Stimulated activated CD4-positive, alpha-beta T cell treated with anti-CD3 and anti-CD28 coated beads, Interleukin-1b, Interleukin-23, amount 100 ng/mL, for 1 hour (primary cell): ENCODE measurements at places on chromosomes 4 and X.

- no peak for DNase-seq
Measured at GRCh38 chr4:124199755-124200154, 512.8 kb downstream of the ANKRD50 start.

DNA sequence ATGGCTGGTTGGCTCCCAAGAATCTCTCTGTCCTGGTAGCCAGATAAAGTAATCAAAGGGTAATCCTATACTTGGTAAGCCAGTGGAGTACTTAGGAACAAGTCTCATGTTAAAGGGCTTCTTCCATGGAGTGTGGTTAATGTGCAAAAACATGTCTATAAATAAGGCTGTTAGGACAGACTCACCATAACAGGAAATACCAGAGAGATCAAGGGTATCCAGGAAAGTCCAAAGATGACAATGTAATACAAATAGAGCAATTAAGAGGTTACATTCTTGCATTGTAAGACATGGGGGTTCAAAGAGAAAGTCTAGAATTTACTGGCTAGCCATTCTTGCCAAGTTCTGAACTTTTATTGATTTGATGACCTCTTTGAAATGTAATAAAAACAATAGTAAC is 61.9 kb upstream of the ZCCHC13 start:
- DNase-seq: no peak

DNA sequence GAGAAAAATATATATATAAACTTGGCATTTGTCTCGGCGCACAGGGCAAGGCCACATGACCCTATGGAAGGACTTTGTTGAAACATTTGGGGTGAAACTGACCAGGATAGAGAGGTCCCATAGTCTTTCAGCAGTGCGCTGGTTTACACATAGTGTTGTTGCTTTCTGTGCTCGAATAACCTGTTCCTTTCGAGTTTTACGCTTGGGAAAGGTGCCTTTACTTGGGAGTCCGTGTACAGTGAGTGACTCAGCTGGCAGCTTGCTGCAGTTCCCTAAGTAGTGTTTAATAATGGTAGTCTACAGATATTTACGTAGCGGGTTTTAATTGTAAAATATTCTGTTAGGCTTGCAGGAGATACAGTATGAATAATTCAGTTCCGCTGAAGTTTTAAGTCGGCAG is 578 bp downstream of the APOOL start:
- DNase-seq: no peak

- no peak for DNase-seq
Measured at GRCh38 chr4:16110661-16111290, 27.0 kb upstream of the PROM1 start.

DNA sequence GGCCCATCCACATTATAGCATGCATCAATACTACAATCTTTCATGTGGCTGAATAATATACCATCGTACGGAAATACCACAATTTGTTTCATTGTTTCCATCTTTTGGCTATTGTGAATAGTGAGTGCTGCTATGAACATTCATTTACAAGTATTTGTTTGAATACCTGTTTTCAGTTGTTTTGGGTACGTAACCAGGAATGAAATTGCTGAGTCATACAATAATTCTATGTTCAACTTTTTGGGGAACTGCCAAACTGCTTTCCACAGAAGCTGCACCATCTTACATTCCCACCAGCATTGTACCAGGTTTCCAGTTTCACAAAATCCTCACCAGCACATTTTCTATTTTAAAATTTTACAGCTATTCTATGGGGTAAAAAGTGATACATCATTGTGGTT is 28.5 kb upstream of the MANBA start:
- DNase-seq: no peak

- no peak for DNase-seq
Measured at GRCh38 chr4:177349191-177349590, 39.5 kb downstream of the NEIL3 start.

- DNase-seq: no peak
Measured at GRCh38 chr4:64807821-64808220, 398.6 kb upstream of the TECRL start.

DNA sequence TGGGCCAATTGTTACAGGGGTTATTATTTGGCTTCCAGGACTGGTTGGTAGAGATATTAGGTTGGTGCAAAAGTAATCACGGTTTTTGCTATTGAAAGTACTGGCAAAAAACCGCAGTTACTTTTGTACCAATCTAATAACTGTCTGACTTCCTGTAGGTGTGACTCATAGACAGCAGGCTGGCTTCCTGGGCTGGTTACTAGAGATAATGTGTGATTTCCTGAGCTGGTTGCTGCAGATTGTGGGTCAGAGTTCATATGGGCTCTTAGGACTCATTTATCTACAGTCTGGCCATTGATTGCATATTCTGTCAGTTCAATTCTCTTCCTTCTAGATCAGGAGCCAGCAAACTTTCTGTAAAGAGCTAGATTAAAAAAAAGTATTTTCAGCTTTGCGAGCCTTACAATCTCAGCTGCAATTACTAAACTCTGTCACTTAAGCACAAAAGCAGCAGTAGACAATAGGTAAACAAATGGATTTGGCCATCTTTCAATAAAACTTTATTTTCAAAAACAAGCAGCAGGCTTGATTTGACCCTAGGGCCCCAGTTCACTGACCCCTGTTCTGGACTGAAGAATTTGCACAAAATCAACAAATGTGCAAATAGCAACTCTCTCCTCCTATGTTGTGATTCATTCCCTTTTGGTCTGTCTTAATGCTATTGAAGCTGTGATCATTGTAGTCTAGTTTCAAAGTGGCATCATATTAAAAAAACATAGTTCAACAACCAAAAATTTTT is 50.8 kb upstream of the BOD1L1 start:
- no peak for DNase-seq

- DNase-seq: no peak
Measured at GRCh38 chrX:46803140-46803539, 33.7 kb upstream of the RP2 start.

DNA sequence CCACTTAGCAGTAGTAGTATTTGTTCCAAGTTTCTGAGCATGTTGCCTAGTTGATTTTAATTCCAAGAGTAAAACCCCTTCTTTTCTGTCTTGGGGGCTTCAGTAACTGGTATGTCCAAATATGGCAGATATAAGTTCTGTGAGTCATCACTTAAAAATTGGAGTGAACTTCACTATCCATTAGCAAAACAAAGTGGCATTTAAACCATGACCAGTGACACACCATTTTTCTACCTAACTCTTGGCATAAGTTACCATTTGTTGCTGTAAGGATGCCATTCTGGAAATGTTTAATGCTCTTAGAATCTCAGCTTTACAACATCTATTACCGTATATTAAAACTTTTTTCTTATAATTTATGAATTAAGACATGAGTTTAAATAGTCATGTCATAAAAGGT is 102.0 kb downstream of the CBR4 start:
- DNase-seq: no peak

GRCh38 chr4:6875431-6875831 is 34.2 kb upstream of the TBC1D14 start:
- no peak for DNase-seq

DNA sequence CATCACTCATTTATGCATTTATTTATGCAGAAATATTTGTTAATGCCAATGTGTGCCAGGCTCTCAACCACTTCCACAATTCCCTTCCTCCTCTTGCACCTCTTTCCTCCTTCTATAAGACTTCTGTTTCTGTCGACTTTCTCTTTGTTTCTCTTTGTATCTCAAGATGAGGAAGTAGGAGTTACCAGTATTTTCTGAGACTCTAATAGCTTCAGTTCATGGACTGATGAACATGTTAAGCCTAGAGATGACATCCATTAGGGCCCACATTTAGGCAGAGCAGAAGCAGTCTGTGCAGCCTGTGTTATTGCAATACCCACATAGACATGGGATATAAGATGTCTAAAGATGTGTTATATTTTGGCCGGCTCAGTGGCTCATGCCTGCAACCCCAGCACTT is 241.8 kb upstream of the SMIM31 start:
- DNase-seq: no peak

GRCh38 chr4:8533274-8533865 is 46.8 kb upstream of the GPR78 start:
- no peak for DNase-seq

DNA sequence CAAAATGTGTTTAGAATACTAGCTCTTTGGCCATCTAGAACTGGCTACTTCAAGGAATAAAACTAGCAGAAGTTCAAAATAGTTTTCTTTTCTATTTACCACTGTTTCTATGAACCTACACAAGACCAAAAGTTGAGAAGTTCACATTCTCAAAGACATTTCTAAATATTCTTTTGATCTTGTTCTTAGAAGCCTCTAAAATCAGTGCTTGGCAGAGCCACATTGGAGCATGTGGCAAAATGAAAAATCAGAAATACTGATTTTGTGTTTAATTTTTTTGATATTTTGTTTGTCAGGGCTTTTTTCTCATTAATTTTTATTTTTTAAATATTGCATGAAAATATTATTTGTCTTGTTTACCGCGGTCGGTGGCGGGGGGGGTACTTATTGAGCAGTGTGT is 853.8 kb upstream of the INTU start:
- DNase-seq: no peak

DNA sequence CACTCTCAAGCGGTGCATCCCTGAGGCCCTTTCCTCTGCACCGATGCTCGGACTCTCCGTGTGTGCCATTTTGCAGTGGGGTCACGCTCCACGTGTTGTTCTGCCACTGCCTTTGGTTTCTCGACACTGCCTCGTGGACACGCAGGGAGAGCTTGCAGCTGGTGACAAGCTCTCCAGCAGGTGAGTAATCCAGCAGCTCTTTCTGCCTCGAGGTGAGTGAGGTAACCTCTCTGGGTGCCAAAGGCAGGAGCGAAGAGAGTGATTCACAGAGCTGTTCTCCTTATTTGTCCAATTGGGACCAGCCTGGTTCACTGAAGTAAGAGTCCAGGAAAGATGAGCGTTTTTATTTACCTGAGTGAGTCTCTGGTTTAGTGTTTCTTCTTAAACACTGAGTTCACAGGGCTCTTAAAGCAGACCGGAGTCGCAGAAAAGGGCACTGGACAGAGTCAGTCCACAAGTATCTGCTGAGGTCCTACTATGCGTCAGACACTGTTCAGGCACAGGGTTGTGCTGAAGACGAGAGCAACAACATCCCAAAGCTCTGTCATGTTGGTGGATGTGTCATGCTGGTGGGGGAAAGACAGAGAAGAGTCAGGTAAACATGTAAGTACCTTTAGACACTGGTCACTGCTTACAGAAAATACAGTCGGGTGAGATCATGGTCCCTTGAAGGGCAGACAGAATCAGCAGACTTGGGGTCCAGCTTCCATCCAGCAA is 61.8 kb downstream of the FHDC1 start:
- DNase-seq: no peak

GRCh38 chr4:6622744-6623143 is 17.7 kb upstream of the MRFAP1 start:
- DNase-seq: no peak

GRCh38 chr4:93743022-93743421 is 85.5 kb upstream of the ATOH1 start:
- no peak for DNase-seq

DNA sequence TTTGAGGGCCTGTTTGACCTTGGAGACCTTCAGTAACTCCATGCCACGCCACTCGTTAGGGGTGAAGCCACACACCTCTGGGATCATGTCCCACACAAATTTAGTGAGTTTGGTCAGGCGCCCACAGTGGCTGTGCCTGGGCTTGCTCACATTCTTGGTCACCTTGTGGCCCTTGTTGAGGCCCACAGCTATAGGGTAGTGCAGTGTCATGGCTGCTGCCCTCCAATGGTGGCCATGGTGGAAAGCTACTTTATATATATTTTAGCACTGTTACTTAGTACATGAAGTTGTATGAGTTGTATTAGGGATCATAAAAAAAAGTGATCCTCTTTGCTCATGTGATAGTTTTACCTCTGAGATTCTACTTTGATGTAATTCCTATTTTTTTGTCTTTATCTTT is 985 bp upstream of the CXCL11 start:
- DNase-seq: no peak

- DNase-seq: no peak
Measured at GRCh38 chr4:70243091-70243490, 694 bp downstream of the CSN3 start.

DNA sequence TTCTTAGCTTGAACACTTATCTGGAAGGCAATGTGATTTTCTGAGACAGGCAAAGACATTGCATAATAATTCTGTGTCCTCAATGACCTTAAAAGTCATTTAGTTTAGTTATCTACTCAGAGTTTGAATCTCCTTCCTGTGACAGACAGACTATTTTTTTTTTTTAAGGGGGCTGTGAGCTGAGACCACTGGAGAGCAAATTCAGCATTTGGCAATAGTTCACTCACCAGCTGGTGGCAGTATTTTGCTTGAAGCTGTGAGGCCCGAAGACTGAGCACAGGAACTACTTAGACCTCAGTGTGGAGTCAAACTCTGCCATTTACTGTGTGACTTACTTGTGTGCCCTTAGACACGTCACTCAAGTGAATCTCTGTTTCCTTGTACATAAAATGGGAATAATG is 22.9 kb upstream of the CPE start:
- no peak for DNase-seq

DNA sequence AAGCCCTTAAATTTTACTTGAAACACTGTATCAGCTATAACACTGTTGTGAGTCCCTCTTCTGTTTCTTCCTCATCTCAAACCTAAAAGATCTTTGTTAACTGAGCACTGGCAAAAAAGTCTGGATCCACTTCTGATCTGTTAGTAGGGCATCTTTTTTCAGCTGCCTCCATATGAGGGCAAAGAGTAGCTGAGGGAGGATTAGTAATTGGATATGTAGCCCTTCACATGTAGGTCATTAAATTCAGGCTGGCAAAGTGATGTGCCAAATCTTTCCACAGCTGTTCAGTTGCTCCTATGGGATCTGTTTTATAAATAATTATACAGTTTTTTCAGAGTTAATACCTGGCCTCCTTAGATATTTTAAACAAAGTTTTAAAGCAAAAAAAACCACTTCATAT is 1.1 kb upstream of the TRMT10A start:
- no peak for DNase-seq

DNA sequence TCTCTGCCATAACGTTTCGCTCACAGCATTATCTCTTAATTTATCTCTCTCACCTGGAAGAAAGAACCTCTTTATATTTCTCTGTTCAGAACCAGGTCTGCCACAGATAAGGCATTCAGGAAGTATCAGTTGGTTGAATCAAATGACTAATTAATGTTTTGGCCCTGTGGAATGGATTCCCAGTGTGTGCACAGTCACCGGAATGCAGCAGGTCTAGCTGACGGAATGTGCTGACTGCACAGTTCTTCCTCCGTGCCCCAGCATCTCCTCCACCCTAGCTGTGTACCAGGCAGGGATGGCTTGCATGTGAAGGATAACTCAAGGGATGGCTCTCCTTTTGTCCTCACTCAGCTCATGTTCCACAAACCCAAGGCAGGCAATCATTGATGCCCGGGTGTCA is 141.8 kb upstream of the MSX1 start:
- DNase-seq: no peak

- no peak for DNase-seq
Measured at GRCh38 chrX:117707948-117708743, 408.5 kb downstream of the KLHL13 start.
